ENCODE measurements at places on chromosomes 5 and 9. TPM values are rescaled to one million over a fixed set of nuclear protein-coding genes. Genes with fewer than 3 reads are reported as not detected.

The AOPEP gene
- total RNA-seq: 13.7 TPM

The SLC9A3 gene
- total RNA-seq: 4.0 TPM

The C7 gene
- 0.82 TPM for total RNA-seq

The MTAP gene
- total RNA-seq: 0.31 TPM

The TMEM174 gene
- total RNA-seq: not detected

The MIER3 gene
- total RNA-seq: 17.8 TPM

The PCDHGA10 gene
- total RNA-seq: 0.07 TPM

The ADAMTS13 gene
- not detected for total RNA-seq

The SPINK6 gene
- not detected for total RNA-seq

The PDZD2 gene
- total RNA-seq: 0.13 TPM

The PIP5KL1 gene
- 3.7 TPM for total RNA-seq

The PRLR gene
- 0.02 TPM for total RNA-seq

The IFNB1 gene
- total RNA-seq: not detected

The JAKMIP2 gene
- total RNA-seq: not detected

The QRFP gene
- not detected for total RNA-seq

The PCDHA10 gene
- total RNA-seq: not detected

The FAM120A gene
- 71.0 TPM for total RNA-seq

The CAVIN4 gene
- 0.20 TPM for total RNA-seq
